Mononuclear cell (primary cell): ENCODE measurements at places on chromosomes 2 and 18. TPM values are rescaled to one million over a fixed set of nuclear protein-coding genes. Genes with fewer than 3 reads are reported as not detected.

The TPGS2 gene
- total RNA-seq, result 35.5 TPM

The PLCL1 gene
- total RNA-seq, result 23.4 TPM

The UGT1A4 gene
- total RNA-seq, result not detected

The SCYGR8 gene
- total RNA-seq, result not detected

The ESPNL gene
- total RNA-seq, result 0.10 TPM

The ERMN gene
- 25.1 TPM for total RNA-seq

The TRABD2A gene
- 96.0 TPM for total RNA-seq
